ENCODE measurements at places on chromosomes 3 and 15.

DNA sequence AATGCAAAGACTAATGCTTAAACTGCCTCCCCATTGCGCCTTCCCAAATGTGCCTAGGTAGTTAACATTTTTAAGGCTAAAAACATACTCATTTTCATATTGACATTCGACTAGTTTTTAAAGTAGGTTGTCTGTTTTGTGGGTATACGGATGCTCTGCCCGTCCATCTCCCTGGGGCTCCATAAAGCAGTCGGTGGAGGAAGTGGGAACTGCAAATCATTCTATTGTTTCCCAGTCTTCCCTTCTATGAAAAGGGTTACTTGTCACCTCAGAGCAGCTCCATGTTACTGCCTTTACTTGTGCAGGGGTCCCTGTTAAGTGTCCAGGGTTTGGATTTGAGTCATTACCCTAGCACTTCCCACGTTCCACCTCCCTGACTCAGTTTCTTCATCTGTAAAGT is 10.9 kb downstream of the CHCHD6 start:
- no peak for DNase-seq

GRCh38 chr3:112456147-112456546 is 43.1 kb downstream of the BTLA start:
- no peak for DNase-seq

GRCh38 chr15:58522865-58523264 is 91.1 kb downstream of the LIPC start:
- no peak for DNase-seq

DNA sequence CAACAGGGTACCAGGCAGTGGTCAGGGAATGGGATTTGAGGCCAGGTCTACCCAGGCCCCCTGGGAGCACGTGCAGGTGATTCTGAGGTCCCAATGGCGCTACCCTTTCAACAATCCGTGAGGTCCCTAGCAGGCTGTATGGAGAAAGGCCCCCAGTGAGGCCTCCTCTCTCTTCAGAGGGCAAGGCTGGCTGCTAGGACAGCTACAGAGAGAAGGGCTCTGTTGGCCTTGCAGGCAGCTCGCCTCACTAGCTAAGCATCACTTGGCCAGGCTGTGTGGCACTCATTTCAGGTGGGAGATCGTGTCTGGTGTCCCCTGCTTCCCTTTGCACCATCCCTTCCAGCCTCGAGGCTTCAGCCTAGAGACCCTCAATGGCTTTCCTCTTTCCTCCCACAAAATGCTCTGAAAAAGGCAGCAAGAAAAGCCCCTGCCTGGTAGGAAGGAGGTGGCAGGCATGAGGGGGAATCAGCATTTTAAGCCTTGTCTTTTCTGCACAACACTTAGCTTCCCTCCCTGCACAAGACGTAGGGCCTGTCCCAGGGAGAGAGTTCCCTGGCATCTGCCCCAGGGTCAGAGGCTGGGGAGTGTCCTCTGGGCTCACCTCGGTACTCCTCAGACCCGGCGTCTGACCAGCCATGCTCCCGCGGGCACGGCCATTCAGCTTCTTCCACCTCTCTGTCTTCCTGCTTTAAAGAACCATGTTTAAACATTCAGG is 111.8 kb downstream of the ASB7 start:
- DNase-seq, result no peak

DNA sequence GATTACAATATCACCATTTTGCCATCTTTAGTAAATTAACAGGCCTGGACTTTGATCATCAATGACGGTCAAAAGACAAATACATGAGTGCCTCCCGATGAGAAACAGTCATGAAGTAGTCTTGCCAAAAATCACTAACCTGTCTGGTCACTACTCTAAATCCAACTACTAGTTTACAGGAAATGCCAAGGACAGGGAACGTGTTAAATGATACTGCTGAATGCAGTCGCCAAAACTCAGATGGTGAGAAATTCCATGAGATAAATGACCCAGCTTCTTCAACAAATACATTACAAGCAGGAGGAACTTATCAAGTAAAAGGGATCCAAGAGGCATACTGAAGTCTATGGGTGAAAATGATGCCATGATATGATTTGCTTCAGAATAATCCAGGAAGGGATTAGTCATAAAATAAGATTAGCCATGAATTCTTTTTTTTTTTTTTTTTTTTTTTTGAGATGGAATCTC is 35.8 kb upstream of the ATP13A3 start:
- DNase-seq, result no peak

DNA sequence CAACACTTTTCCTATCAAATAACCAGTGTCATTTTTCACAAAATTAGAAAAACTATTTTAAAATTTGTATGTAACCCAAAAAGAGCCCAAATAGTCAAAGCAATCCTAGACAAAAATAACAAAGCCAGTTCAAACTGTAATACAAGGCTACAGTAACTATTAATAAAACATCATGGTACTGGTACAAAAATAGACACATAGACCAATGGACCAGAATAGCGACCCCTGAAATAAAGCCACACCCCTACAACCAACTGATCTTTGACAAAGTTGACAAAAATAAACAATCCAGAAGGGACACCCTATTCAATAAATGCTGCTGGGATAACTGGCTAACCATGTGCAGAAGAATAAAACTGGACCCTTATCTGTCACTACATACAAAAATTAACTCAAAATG is 19.9 kb downstream of the TM4SF18 start:
- no peak for DNase-seq

GRCh38 chr15:101494251-101494796 is 4.8 kb upstream of the PCSK6 start:
- DNase-seq, result no peak

DNA sequence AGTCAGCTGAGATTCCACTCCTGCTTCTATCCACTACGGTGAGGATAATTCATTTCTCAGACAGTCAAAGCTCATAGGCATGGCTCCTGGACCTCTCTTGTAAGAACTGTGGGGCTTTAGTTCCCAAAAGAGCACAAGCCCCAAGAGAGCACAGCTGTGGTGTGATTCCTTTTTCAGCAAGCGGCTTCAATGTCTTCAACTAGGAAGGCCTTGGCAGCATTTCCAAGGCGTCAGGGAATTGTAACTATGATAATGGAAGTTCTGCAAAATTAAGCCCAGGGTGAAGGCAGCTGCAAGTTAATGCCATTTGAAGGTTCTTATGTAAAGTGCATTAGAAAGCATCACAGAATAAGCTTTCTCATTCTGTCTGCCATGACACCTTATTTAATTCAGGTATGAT is 657.1 kb downstream of the GRM7 start:
- DNase-seq, result no peak

GRCh38 chr15:93007994-93008393 is 81.0 kb downstream of the RGMA start:
- no peak for DNase-seq

DNA sequence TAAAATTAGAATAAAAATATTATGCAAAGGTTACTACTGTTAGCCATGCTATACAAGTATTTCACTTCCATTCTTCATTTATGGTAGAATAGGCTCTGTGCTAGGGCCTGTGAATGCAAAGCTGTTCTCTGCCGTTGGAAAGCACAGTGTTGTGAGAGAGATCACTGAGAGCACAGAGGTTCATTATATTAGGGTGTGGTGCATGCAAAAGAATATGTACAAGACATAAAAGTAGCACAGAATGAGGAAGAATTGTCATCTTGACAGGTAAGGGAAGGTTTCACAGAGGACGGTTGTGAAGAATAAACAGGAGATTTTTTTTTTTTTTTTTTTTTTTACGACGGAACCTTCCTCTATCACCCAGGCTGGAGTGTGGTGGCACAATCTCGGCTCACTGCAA is 25.2 kb upstream of the FNDC3B start:
- DNase-seq, result no peak

- DNase-seq, result no peak
Measured at GRCh38 chr3:177451864-177452830, 254.9 kb upstream of the TBL1XR1 start.

DNA sequence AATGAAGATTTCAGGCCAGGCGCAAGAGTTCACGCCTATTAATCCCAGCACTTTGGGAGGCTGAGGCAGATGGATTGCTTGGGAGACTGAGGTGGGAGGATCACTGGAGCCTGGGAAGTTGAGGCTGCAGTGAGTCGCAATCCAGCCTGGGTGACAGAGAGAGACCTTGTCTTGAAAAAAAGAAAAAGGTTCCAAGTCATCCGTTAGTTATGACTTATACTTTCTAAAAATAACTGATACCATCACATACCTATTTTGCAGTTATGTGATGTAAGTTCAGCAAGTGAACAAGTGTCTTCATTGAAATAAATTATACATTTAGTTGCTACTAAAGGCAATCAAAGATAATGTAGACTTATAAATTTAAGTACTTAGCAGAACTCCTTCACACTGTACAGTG is 22.1 kb downstream of the CLPX start:
- DNase-seq, result no peak

GRCh38 chr15:78023865-78024518 is 53.5 kb downstream of the TBC1D2B start:
- DNase-seq, result no peak

- DNase-seq, result no peak
Measured at GRCh38 chr15:100727291-100727851, 125.0 kb downstream of the ASB7 start.

GRCh38 chr15:43969802-43970375 is 143.1 kb downstream of the WDR76 start:
- DNase-seq, result no peak

GRCh38 chr3:29215948-29216347 is 64.9 kb upstream of the RBMS3 start:
- DNase-seq, result no peak

DNA sequence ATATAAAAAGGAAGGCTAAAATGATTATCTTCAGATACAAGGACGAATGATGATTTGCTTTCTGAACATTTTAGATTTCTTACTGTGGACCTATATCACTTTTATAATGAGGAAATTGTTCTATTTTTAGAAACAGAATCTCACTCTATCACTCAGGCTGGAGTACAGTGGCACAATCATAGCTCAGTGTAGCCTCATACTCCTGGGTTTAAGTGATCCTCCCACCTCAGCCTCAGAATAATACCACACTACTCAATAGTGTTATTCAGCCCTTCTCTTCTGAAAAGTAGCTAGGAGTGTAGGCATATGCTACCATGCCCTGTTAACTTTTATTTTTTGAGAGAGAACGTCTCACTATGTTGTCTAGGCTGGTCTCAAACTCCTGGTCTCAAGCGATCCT is 15.8 kb downstream of the DNAJC13 start:
- no peak for DNase-seq

DNA sequence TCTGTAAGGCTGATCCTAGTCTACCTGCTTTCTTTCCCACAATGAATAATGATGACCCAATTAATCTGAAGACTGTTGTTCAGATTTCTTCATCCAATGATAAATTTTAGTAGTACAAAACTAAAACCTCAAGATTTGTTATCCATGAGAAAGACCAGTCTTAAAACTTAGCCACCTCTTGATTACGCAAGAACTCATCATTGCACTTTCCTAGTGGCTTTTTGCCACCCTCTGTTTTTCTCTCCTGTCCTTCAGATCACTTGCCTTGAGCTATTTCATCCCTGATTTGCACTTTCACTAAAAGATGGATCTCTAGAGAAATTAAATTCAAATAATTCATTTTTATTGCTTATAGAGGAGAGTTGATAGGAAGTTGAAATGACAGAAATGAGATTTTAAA is 142.7 kb upstream of the RBMS3 start:
- no peak for DNase-seq

GRCh38 chr3:63862804-63863149 is 828 bp downstream of the THOC7 start:
- DNase-seq, result peak; percentile 18

- no peak for DNase-seq
Measured at GRCh38 chr15:68987120-68987519, 27.4 kb upstream of the NOX5 start.

GRCh38 chr3:72679540-72680198 is 168.6 kb downstream of the SHQ1 start:
- no peak for DNase-seq

DNA sequence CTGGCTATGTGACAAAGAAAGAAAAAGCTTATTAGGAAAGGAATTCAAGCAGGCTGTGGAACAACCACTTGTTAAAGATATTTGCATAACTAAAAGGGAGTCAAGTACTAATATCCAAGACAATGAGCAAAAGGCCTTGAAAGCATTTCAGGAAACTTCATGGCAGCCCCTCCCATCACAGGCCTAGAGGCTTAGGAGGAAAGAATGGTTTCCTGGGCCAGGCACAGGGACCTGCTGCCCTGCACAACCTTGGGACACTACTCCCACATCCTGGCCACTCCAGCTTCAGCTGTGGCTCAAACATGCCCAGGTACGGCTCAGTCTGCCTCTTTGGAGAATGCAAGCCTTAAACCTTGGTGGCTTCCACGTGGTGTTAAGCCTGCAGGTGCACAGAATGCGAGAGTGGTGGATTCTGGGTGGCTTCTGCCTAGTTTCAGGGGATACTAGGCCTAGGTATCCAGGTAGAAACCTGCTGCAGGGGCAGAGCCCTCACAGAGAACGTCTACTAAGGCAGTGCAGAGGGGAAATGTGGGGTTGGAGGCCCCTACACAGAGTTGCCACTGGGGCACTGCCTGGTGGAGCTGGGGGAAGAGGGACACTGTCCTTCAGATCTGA is 121.6 kb downstream of the OPA1 start:
- no peak for DNase-seq

DNA sequence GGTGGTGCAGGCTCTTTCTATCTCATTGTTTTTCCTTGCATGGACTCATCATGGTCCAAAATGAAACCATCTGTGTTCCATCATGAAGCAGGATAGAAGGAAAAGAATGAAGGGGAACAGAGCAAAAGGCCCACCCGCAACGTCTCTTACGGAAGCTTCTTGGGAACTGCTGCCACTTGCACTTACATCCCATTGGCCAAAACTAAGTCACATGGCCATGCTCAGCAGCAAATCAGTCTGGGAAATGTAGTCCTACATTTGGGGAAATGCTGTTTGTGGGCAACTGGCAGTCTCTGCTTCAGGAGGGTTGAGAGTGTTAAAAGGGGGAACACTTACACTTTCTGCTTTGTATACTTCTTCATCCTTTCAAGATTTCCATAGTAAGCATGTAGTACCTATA is 191.6 kb downstream of the SV2B start:
- peak; percentile 82 for DNase-seq

DNA sequence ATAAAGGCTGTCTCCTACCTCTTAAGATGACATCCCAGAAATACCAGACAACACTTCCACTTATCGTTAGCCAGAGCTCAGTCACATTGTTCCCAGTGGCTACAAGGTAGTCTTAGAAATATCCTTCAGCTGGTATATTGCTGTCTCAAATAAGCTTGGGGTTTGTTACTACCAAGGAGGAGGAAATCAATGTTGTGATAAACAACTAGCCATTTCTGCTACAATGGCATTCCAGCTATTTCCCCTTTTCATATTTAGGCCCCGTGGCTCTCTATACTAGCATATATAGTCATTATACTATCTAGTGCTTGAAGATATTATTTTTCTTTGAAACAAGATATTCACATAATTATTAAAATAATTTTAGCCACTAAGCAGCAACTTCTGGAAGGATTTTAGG is 56.5 kb downstream of the VPS8 start:
- DNase-seq, result no peak

DNA sequence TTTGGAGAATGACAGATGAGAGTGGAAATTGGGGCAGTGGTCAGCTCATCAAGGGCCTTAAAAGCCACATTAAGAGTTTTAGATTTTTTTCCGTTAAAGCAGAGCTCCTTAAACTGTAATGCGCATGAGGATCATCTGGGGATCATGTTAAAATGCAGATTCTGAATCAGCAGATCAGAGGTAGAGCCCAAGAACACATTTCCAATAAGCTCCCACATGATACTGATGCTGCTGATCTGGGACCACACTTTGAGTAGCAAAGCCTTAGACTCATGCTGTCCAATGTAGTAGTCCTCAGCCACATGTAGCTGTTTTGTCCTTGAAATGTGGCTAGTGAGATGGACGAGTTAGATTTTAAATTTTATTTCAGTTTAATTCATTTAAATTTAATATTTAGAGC is 26.3 kb upstream of the POMGNT2 start:
- no peak for DNase-seq

- no peak for DNase-seq
Measured at GRCh38 chr3:182078316-182078715, 366.6 kb downstream of the SOX2 start.

Data from Kasumi-1 (cell line).